ENCODE measurements at places on chromosomes 16 and 17.

DNA sequence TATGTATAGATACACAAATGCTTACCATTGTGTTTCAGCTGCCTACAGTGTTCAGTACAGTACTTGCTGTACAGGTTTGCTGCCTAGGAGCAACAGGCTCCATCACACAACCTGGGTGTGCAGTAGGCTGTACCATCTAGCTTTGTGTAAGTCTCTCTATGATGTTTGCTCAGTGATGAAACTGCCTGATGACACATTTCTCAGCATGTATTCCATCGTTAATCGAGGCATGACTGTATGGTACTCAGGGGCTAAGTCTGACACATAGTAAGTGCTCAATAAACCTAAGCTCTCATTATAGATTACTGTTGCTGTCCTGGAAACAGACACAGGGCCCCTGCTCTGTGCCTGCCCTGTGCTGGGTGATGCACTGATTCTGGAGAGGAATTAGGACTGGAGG is 18.1 kb downstream of the KCNJ12 start:
- DNase-seq: no peak

GRCh38 chr16:85216522-85217375 is 104.5 kb upstream of the CIBAR2 start:
- no peak for DNase-seq

- no peak for DNase-seq
These were observed 143.3 kb downstream of the AATF start for GRCh38 chr17:37092071-37092470.

GRCh38 chr17:7550344-7550743 is 1.5 kb downstream of the TNFSF12 start:
- DNase-seq: no peak

DNA sequence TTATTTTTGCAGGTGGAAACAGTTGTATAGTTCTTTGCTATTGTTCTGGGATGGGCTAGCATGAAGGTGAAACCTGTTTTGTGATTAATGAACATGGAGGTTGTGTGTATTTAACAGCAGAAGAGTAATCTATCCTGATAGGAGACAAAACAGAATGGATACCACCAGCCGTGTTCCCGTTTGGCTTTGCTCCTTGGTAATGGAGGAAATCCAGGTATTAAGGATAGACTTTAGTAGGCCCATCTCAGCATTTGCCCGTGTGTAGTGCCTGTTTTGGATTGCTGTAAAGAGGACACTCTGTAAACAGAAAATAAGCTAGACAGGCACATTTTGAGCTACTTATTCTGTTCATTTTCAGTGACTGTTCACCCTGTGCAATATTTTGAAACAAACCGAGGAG is 215.1 kb downstream of the RBFOX1 start:
- DNase-seq: no peak

GRCh38 chr17:18362698-18363100 is 651 bp downstream of the SHMT1 start:
- peak; percentile 25 for DNase-seq

DNA sequence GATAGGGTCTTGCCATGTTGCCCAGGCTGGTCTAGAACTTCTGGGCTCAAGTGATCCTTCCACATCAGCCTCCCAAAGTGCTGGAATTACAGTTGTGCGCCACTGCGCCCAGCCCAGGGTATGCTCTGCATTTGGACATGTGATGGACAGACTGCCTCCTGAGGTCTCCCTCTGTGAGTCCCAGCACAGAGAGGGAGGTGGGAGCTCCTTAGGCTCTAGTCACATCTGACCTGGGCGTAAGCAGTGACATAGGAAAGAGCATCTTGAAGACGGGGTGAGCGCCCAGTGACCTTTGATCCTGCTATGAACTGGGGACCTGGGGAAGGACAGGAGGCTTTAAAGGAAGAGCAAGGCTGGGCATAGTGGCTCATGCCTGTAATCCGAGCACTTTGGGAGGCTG is 2.2 kb upstream of the GFAP start:
- DNase-seq: no peak

- DNase-seq: no peak
These were observed 9.5 kb upstream of the TMEM101 start for GRCh38 chr17:44024271-44024663.

DNA sequence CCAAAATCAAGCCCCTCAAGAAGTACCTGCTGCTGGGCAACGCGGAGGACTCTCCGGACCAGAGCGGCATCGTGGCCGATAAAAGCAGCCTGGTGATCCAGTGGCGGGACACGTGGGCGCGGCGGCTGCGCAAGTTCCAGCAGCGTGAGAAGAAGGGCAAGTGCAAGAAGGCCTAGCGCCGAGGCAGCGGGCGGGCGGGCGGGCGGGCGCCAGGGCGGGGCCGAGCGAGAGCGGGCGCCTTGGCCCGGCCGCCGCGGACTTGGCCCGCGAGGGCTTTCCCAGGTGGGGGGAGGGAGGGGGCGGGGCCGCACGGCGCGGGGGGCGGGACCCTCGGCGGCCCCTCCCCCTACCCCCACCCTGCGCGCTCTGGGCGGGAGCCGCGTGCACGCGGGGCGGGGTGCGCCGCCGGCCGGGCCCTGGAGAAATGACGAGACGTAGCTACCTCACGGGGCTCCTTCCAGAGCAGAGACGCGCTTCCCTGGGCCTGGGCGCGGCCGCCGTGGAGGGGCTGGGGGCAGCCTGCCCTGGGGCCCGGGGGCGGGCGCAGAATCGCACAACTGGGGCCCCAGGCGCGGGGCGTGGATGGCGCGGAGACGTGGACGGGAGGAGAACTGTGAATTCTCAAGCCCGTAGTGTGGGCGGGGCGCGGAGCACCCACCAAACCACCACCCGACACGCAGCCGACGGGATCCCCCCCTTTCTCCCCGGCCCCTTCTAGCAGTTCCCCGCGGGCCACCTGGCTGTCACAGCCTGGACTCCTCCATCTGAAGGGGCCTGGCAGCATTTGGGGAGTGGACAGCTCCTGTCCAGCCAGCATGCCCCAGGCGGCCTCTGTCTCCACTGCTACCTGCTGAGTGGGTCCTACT is 218.7 kb downstream of the NTN1 start:
- DNase-seq: peak; percentile 68

DNA sequence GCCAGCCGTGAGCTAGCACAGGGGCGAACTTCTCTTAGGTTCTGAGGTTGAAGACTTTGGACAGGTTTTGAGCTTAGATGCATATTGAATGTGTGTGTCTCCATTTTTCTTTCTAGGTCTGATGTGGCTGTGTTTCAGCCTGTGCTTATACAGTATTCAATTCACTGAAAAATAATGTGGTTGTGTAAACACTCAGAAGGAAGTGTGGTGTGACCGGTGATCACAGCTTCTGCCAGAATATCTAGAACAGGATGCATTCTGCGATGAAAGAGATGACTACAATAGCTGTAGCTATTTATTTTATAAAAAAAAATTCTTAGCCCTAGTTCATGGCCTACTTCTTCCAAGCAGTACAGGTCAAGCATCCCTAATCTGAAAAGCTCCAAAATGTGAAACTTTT is 64.4 kb downstream of the MAP2K6 start:
- DNase-seq: no peak

GRCh38 chr16:83113811-83114210 is 487.0 kb downstream of the CDH13 start:
- no peak for DNase-seq

- DNase-seq: no peak
These were observed 167.9 kb upstream of the GSE1 start for GRCh38 chr16:85445064-85445778.

- peak; percentile 39 for DNase-seq
These were observed 715 bp downstream of the TLCD3A start for GRCh38 chr17:732902-733720.

DNA sequence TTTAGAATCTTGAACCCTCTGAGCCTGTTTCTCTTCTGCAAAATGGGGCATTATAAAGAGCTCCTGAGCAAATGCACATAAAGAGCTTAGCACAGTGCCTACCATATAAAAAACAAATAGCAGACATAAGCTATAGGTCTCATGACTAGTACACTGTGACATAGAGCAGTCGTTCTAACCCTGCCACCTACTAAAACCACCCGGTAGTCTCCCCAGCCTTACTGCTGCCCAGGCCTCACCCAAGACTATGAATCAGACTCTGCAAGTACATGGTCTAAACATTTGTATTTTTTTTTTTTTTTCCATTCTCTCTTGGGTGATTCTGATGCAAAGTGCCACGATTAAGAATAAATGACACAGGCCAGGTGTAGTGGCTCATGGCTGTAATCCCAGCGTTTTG is 33.9 kb downstream of the STX8 start:
- DNase-seq: no peak

- no peak for DNase-seq
These were observed 49.5 kb upstream of the MEAK7 start for GRCh38 chr16:84553873-84554399.

- no peak for DNase-seq
These were observed 5.8 kb downstream of the TANC2 start for GRCh38 chr17:62971853-62972252.

DNA sequence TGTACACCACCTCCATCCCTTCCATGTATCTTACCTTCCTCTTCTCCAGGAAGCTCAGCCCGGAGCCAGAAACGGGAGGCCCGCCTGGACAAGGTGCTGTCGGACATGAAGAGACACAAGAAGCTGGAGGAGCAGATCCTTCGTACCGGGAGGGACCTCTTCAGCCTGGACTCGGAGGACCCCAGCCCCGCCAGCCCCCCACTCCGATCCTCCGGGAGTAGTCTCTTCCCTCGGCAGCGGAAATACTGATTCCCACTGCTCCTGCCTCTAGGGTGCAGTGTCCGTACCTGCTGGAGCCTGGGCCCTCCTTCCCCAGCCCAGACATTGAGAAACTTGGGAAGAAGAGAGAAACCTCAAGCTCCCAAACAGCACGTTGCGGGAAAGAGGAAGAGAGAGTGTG is 756 bp upstream of the MVP start:
- no peak for DNase-seq

GRCh38 chr16:76351441-76351840 is 74.2 kb downstream of the CNTNAP4 start:
- no peak for DNase-seq

GRCh38 chr17:17913695-17914332 is 58.4 kb downstream of the TOM1L2 start:
- peak; percentile 29 for DNase-seq

DNA sequence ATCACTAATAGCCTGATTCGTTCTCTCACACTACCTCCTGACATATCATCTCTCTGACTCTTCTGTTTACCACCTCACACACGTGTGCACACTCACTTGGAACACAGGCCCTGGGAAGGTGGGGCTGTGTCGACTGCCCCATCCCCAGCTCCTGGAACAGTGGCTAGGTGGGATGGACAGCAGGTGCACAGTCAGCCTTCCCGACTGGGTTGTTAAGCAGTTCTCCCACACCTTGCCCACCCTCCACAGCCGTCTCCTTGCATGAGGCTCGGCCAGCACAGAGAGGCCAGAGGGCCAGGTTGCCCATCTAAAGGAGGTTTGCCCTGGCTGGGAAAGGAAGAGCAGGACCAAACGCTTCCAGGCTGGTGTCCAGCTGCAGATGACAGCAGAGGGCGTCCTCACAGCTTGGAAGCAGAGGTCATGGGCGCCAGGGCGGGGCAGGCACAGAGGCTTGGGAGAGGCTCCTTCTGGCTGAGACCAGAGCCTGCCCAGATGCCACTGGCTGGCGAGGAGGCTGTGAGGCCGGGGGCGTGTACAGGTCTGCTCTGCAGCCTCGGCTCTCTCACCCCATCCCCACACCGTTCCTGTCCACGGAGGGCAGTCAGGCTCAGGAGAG is 92.8 kb downstream of the AMFR start:
- DNase-seq: no peak

GRCh38 chr16:89363621-89364393 is 126.6 kb downstream of the ANKRD11 start:
- DNase-seq: peak; percentile 52

GRCh38 chr16:81136390-81137335 is 40.5 kb upstream of the GCSH start:
- DNase-seq: no peak

- no peak for DNase-seq
These were observed 7.2 kb upstream of the FOXF1 start for GRCh38 chr16:86502856-86503748.

DNA sequence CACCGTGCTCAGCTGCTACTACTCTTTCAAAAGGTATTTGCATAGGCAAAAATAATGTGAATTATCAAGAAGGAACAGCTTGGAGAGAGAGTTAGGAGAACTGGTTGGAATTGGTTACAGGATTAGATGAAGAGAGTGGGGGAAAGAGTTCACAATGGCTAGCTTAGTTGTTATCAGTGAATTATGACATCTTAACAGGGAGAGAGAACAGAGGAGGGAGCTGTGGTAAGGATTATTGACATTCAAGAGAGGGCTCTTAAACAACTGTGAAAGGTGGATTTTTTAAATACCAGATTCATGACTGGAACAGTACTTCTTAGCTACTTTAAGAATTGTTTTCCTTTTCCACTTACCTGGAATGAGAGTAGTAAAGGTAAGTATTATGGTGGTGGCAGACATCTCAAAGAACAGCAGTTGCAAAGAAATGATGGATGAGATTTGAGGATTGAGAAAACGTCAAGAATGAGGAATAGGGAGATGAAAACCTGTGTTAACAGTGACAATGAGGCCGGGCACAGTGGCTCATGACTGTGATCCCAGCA is 43.9 kb upstream of the SLC5A11 start:
- DNase-seq: no peak

DNA sequence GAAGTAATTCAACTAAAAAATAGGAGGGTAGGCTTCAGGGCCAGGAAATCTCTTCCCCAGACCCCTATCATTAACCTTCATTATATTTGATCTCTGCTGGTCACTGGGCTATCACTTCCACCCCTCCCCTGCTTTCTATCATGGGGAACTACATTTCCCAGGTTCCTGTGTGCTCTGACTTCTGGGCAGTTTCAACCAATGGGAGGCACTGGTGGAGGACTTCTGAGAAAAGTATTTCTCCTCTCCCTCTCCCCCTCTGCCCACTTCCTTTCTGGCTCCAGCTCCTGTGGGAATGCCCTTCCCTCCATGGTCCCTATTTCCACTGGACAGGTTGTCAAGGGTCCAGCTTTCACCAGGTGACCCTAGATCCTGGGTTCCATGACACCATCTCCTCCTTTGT is 364.4 kb downstream of the C16orf95 start:
- DNase-seq: no peak

GRCh38 chr16:70737377-70738082 is 51.7 kb upstream of the MTSS2 start:
- DNase-seq: peak; percentile 91

DNA sequence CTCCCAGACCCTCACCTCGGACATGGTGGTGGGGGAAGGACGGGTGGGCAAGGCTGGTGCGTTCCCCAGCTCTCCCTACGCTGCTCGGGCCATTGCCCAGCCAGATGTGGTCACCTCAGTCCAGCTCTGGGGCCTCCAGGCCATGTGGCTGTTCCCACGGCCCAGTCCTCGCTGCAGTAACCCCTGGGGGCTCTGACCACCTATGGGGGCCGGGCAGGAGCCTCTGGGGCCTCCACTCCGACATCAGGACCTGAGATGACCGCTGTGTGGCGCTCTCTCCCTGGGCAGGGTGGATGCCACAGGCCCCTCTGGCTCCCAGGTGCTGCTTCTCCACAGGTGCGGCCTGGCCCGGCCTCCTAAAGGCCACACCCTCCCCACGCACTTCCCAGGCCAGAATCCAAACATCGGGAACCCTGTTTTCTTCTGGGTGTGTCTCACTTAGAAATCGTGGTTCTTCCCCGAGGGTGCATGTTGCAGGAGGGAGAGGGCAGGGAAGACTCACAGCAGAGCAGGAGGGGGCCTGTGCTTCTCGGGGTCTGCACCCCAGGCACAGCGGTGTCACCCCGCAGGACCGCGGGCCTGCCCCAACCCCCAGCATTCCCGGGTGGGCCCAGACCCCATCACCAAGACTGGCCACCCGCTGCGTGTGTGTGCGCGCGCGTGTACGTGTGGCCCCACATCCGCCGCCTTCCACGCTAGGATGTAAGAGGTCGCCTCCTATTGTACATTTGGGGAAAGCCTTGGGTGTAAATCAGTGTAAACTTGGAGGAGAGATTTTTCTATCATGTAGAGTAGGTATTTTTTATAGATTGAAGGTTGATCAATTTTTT is 5.9 kb upstream of the CAPN15 start:
- DNase-seq: no peak
